ENCODE measurements at places on chromosomes 12 and 14.

GRCh38 chr12:103379670-103380069, 116.1 kb downstream of the C12orf42 start:
- no peak for DNase-seq

DNA sequence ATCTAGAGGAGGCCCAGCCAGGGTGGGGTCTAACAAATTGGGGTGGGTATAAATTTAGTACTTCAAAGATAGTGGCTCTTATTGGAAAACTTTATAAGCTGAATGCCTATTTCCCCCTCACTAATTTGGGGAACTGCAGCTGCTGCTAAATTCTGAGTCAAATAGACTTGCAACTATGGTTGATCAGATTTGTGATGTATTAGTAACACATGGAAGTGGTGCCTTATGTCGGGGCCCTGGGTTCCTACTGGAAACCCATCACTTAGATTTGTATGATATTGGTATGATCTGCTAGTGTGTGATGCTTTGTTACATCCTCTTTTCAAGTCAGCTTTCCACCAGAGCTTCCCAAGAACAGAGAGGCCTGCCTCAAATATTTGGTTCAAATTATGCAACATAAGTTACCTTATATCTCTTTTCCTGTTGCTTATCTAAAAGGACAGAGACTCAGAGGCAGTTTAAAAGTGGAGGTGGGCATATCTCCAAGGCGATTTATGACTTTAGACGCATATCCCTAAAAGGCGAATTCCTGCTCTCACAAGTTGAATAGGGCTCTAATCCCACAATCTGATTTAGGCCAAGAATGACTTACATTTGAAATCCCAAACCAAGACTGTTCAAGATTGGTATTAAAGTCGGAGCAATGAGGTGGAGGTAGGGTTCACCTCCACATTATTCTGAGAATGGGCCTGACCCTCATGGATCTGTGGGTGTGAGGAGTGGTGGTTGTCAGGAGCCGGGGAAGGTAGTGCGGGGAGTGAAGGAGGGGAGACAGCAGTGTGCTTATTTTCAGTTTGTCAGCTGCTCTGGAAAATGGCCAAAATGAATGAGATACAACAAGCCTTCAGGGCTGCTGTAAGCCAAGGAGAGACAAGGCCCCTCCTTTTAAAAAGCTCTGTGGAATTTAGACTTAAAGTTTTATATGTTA, 425.8 kb downstream of the RAD51B start:
- DNase-seq = no peak

DNA sequence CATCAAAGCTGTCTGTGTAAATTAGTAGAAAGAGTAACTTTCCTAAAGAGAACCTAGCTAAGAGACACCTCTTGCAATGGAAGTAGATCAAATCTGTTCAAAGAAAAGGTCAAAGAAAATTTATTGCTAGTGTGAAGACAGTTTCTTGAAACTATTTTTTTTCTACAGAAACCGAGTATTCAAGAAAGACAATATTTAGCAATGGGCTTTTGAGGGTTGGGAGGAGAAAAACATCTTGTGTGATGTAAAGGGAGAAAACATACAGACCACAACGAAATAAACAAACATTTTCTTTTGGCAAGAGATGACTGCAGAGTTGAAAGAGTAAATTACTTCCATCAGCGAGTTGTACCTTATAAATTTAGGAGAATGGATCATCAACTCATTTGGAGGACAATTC, 24.4 kb downstream of the NKX2-1 start:
- no peak for DNase-seq

DNA sequence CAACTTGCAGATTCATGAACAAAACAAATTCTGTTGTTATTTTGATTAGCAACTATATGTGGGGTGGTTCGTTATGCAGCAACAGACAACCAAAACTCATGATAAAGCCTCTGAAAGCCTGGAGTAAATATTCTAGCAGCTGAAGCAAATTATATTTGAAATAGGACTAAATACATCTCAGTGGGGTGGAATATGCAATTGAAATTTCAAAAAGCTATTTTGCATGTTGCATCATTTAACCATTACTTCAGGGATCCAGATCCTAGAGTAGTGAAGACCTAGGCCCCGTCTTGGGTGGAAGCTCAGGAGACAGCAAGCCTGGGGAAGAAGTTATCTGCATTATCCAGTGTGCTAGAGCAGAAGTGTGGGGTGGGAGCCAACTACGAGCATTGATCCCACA, 114.7 kb downstream of the PPM1A start:
- DNase-seq = no peak

- no peak for DNase-seq
These were observed 33.7 kb upstream of the RIC8B start for GRCh38 chr12:106740818-106741217.

- no peak for DNase-seq
These were observed 78.4 kb downstream of the MOK start for GRCh38 chr14:102226356-102227125.

DNA sequence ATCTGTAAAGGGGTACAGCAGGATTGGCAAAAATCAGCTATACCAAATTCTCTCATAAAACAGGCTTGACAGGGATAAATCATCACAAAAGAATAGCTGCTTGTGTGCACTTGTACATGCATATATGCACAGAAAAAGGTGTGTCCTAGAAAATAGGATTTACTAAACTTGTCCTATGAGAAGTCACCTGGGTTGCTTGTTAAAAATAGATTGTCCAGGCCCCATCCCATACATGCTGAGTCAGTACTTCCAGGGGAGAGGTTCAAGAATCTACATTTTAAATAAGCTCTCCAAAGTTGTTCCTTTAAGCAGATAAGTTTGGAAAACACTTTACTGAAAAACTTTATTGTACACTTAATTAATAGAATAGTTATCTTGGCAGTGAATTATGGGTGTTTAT, 123.1 kb downstream of the ANO6 start:
- no peak for DNase-seq

DNA sequence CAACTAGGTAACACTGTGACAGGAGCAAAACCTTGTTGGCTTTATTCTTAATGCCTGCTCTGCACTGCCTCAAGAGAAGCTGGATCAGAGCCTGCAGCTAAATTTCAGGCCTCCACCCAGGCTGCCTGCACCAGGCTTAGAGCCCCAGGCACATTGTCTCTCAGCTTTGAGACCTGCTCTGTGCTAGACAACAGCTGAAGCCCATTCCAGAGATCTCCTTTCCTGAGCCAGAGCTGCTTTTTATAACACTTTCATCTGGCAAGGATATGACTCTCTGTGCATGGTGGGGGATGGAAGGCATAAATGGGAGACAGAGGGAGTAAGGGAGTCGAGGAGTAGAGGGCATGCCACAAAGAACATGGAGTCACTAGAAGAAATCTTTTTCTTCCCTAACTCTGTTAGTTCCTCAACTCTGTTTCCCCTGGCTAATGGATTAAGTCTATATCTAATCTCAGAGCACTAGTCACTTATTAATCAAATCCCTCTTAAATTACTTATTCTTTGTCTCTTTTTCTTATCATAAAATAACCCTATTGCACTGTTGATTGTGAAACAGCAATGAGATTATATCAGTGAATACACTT, 27.1 kb upstream of the LUM start:
- DNase-seq = no peak

GRCh38 chr12:54024127-54024526, 4.1 kb upstream of the HOXC6 start:
- no peak for DNase-seq

GRCh38 chr14:89231426-89232113, 185.5 kb downstream of the FOXN3 start:
- DNase-seq = no peak

GRCh38 chr12:116990971-116991966, 80.5 kb downstream of the FBXW8 start:
- no peak for DNase-seq

- no peak for DNase-seq
These were observed 11.9 kb upstream of the FKBP11 start for GRCh38 chr12:48937170-48937569.

- no peak for DNase-seq
These were observed 326.8 kb downstream of the CCDC91 start for GRCh38 chr12:28517101-28517500.

GRCh38 chr12:121946313-121947025, 28.1 kb downstream of the CFAP251 start:
- no peak for DNase-seq

DNA sequence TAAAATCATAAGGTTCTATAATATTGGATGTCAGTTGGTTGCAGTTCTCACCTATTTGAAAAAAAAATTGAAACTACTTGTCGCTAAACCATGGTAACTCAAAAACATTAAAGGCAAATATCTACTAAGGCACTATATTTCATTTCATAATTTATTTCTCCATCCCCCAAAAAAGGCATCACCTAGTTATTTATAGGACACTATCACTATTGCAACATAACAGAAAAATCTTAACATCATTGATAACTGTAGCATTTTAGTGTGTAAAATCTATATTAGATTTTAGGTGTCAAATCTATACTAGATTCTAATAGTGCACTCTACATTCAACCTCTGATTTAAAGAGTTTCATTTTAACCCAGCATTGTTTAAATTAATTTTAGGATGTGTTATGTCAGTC, 1.7 kb downstream of the SPTSSA start:
- DNase-seq = no peak

DNA sequence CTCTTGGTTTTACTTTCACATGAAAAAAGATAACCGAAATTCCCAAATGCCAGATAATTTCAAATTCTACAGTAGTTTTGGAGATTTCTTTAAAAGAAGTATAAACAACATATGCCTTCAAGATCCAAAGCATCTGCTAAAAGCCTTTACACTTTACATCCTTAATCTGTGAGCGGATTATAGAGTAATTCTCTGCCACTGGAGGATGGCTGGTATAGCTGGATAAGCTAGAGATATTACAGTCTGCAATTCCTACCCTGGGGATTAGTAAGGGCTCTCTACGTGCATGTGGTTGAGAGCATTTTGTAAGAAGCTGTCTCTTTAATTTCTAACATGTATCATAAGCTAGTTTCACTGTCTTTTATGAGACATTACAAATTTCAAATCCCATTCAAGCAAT, 240.3 kb upstream of the HMGA2 start:
- DNase-seq = no peak

DNA sequence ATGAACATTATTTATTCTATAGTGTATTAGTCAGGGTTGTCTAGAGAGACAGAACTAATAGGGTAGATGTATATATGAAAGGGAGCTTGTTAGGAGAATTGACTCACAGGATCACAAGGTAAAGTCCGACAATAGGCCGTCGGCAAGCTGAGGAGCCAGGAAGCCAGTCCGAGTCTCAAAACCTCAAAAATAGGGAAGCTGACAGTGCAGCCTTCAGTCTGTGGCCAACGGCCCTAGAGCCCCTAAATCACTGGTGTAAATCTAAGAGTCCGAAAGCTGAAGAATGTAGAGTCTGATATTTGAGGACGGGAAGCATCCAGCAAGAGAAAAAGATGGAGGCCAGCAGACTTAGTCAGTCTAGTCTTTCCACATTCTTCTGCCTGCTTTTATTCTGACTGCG, 912.2 kb downstream of the FLRT2 start:
- DNase-seq = no peak

GRCh38 chr14:95488376-95489213, 27.9 kb downstream of the SYNE3 start:
- no peak for DNase-seq
